Stimulated activated CD4-positive, alpha-beta T cell treated with anti-CD3 and anti-CD28 coated beads, Interleukin-15, amount 100 ng/mL, for 24 hours (primary cell): ENCODE measurements at places on chromosomes 1 and 21.

DNA sequence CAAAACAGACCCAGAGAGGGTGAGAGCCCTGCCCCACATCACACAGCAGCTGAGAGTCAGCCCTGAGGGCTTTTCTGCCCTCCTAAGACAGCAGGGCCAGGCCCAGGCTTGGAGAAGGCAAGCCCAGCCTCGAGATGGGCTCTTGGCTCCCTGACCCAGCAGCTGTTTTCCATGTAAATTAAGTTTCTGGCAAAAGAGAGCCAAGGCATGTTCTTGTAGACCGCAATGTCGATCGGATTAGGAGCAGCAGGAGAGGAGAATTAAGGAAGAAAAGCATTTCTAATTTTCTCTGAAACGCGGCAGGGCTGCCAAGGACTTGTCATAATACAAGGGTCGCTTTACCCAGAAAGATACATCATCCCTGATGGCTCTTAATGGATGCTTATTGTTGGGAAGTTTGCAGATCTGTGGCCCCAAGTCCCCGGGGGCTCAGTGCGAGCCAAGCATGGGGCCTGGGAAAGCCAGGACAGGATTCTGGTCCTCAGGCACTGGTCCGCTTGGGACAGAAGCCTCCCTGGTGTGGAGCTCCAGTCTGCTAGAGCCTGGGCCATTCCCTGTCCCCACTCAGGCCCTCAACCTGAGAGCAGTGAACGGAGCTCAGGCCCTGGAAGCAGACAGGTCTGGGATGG is 62.8 kb downstream of the DMRTB1 start:
- no peak for DNase-seq

GRCh38 chr1:226187019-226187322 is 430 bp upstream of the ACBD3 start:
- DNase-seq: no peak

- DNase-seq: no peak
These were observed 15.2 kb upstream of the GPR153 start for GRCh38 chr1:6275826-6276782.

GRCh38 chr1:80645621-80646020 is 1155.1 kb upstream of the ADGRL2 start:
- no peak for DNase-seq

GRCh38 chr21:34894401-34894800 is 154.7 kb downstream of the RUNX1 start:
- no peak for DNase-seq

DNA sequence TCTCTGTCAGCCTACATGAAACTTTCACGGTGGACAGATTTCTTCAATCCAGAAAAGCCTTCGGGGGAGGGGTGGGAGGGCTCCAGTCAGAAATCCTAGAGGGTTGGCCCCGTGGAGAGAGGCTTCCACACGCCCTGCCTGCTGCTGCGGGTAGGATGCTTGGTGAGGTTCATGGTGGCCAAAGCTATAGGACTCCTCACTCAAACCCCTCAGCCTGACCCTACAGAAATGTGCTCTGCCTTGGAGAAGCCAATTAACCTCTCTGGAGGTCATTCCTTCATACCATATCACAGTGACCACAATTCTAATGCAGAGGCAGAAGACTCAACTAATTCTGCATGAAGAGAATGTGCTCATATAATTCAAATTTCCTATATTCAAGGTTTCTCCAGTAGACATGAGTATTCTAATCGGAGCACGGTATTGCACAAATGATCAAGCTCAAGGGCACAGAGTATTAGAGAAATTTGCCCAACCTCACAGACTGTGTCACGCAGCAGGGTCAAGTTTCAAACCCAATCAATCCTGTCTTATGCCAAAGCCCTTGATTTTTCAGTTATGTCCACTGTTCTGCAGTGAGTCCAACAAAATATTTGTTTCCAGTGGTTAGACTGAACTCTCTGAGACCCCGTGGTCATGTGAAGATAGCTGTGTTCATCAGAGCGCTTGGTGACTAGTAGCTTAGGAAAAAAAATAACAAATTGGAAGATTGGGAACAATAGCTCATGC is 104.8 kb downstream of the TOMM20 start:
- DNase-seq: no peak

DNA sequence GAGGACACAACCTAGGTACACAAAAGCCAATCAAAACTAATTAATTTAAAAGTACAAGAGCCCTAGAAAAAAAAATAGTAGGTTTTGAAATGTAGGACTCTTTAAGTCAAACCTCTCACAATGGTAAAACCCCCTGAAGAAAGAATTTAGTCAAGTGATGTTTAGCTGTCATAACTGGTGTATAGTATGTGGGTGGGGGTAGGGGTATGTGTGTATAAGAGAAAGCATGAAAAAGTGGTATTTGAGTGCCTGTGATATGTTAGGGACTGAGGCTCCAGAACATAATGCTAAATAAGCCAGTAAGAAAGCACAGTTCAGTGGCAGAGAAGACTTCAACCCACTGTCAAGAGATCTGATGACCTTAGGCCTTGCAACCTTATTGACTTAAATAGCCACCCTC is 507.9 kb downstream of the TTLL7 start:
- no peak for DNase-seq

GRCh38 chr1:15680561-15681348 is 3.4 kb upstream of the PLEKHM2 start:
- peak; percentile 16 for DNase-seq

DNA sequence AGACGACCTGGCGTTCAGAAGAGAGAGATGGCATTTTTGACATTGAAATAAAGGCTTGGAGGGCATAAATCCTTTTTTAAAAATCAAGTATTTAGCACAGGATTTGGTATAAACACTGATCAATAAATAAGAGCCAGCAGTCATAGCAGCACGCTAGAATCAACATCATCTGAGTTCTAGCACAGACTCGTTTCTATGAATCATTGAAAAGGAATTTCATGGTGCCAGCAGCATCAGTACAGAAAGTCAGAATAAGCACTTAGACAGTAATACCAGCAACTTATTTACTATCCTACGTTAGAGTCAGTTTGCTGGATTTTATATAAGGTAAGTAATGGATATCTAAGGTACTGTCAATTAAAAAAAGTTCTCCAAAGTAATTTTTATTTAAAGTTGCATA is 119.3 kb downstream of the HLCS start:
- no peak for DNase-seq

DNA sequence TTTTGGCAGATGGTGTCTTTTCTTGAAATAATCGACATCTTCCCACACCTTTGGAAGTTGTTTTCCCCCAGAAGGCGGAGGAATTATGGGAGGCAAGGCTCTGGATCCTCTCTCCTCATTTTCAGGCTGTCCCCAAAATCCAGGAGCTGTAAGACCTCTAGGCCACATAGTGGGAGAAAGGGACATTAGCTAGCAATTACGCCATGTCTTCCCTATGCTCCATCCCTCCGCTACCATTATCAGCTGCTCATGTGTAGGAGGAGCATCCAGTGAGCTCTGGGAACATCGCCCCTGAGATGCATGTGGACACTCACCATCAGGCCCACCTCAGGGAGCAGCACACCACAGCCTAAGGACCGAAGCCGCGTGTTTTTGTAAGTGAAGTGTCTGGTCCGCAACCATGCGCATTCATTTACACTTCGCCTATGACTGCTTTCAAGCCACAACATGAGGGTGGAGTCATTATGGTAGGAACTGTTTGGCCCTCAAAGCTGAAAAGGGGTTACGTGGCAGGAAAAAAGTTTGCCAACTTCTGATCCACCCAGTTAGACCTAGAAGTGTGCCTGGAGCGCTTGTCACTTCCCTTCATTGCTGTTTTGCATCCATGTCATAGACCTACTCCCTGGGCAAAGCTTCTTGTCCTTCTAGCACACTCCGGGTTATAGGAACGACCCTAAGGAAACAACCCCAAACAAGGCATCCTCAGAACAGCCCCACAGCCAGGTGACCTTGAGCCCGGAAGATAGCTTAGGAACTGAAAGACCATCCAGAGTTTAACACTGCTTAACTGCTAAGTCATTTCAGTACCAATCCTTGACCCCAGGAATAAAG is 85.5 kb downstream of the C1orf94 start:
- DNase-seq: no peak

DNA sequence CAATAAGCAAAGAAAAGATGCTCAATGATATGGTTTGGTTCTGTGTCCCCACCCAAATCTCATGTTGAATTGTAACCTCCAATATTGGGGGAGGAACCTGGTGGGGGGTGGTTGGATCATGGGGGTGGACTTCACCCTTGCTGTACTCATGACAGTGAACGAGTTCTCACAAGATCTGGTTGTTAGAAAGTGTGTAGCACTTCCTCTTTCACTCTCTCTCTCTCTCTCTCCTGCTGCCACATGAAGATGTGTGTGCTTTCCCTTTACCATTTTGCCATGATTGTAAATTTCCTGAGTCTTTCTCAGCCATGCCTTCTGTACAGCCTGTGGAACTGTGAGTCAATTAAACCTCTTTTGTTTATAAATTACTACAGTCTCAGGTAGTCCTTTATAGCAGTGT is 248.4 kb downstream of the HHIPL2 start:
- no peak for DNase-seq

- DNase-seq: no peak
These were observed 557 bp downstream of the EMC1 start for GRCh38 chr1:19250629-19251304.

GRCh38 chr21:18142655-18143054 is 102.0 kb upstream of the CHODL start:
- no peak for DNase-seq

GRCh38 chr1:10823000-10823401 is 26.6 kb upstream of the CASZ1 start:
- DNase-seq: no peak

DNA sequence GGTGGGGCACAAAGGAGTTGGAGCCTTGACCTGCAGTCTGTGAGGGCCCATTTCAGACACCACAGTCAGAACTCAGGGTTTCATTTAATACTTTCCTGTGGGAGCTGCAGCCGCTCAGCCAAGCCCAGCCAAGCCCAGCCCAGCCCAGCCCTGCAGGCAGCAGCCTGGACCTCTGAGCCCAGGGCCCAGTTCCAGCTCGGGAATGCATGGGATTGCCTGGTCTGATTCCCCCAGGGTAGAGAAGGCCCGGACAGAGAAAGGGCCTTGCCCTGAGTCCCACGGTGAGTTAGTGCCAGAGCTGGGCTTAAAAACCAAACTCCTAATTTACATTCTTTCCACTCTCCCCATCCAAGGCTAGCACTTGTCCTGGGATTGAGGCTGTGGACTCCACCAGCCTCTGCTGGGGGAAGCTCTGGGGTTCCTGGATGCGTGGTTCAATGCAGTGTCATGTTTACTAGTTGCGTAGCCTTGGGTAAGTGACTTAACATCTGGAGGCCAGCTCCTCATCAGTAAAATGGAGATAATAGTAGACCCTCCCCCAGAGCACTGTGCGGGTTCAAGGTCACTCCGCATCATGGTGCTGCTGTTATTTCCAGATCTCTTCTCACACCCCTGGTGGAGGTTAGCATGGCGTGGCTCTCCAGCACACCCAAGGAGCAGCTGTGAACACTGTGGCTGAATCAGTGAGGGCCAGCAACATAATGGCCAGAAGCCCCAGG is 29.2 kb upstream of the PKP1 start:
- DNase-seq: no peak

DNA sequence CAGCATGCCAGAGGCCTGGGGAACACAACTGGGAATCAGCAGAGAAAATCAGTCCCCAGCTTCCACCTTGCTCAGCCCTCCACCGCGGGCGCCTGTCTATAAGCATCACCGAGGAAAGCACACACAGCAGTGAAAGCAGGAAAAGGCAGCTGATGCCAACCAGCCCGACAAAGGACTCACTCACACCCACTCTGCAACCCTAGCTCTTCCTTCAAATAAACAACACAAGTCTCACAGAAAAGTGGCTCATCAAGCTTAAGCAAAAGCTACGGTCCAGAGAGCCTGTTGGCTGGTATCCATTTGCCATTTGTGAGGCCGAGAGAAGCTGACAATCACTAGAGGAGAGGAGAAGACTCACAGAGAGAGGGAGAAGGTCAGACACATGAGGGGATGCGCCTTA is 27.1 kb downstream of the MRAP start:
- DNase-seq: no peak

DNA sequence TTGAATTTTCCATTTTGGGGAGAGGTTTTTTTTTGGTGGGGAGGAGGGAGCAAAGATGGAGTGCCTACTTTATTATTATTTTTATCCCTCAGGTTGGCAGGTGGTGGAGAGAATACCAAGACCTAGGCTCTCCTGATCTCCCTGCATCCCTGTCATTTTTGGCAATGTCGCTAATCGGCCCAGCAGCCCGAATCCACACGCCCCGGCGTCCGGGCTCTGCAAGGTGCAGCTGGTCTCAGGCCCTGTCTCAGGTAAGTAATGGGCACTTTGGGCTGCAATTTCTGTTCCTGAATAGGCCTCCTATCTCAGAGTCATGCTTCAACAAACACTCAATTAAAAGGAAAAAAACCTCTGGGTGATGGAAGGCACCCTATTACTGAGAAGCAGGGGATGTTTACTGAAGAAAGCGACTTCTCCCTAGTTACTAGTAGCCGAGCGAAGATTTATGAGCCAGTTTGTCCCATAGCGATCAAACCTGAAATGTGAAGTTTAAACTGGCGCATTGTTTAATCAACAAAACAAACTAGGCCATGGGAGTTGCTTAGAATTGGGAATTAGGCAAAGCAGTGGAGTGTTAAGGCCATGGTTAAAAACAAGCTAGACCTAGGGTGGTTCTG is 137.8 kb downstream of the RWDD3 start:
- no peak for DNase-seq

DNA sequence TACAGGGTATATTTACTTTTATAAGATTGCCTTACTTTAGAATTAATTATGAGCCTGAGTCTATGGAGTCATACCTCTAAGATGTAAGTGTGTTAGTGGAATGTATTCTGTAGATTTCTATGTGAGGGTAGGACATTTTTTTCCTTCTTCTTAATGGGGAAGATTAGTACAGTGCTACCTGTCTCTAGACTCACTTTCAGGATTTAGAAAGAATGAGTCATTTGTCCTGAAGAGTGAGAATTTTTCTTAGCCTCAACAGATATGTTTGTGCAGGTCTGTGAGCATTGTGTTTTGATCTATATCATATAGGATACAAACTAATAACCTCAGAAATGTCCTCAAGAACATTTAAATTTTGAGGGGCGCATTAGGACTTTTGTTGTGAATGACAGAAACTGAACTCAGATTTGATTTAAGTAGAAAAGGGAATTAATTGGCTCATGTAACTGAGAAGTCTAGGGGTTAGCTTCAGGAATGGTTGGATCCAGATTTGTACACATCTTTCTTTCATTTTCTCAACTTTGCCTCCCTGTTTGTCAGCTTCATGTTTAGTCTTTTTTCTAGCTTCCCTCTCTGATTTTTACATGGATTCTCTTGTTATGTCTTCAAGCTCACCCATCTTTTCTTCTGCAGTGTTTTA is 45.3 kb downstream of the TTC3 start:
- DNase-seq: no peak
